Brain (organoid and tissue), 16 donors: ENCODE measurements at places on chromosomes 2 and 18. TPM values are rescaled to one million over a fixed set of nuclear protein-coding genes. Genes with fewer than 3 reads are reported as not detected.

Gene ASTL
- not detected for polyA plus RNA-seq

Gene KCNE4
- 3.6 TPM for polyA plus RNA-seq

Gene SERPINB4
- not detected for polyA plus RNA-seq

Gene LYG2
- not detected for polyA plus RNA-seq
